ENCODE measurements at places on chromosomes 11 and 22.

DNA sequence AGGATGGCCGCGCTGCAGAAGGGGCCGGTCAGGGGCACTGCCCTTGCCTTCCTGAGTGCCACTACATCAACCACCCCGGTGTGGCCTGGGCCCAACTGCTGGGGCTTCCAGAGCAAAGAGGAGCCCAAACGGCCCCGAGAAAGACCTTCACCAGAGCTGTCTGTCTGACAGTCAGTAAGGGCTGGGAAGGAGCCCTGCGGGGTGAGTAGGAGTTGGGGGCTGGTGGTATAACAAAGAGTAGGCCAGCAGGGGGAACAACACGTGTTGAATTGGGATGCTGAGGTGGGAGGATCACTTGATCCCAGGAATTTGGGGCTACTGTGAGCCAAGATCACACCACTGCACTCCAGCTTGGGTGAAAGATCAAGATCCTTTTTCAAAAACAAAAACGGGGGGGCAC, 3.9 kb downstream of the GSTT4 start:
- DNase-seq, result no peak

GRCh38 chr22:26477341-26477731, 6.2 kb downstream of the HPS4 start:
- no peak for DNase-seq

- DNase-seq, result no peak
Observed at GRCh38 chr11:119975561-119976152, 162.3 kb downstream of the TRIM29 start.

DNA sequence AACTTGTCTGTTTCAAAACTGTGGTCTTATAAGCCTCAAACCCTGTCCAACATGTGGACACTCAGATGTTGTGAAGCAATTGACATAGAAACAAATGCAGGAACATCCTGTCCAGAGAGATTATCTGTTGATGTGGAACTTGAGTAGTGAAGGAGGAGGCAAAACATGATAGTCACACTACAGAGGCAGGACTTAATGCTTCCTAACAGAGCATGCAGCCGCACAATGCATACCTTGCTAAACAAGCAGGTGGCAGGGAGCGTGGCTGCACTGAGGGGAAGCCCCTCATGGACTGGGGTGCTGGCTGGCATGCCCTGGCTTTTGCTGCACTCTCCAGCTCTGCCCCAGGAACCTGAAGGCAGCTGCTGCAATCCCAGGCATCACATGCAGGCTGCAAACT, 5.3 kb downstream of the C22orf39 start:
- DNase-seq, result no peak

GRCh38 chr11:113488931-113489351, 13.7 kb upstream of the DRD2 start:
- no peak for DNase-seq

GRCh38 chr22:41821471-41822316, 11.2 kb upstream of the SREBF2 start:
- no peak for DNase-seq

- no peak for DNase-seq
Observed at GRCh38 chr11:92050305-92050704, 174.3 kb upstream of the FAT3 start.

DNA sequence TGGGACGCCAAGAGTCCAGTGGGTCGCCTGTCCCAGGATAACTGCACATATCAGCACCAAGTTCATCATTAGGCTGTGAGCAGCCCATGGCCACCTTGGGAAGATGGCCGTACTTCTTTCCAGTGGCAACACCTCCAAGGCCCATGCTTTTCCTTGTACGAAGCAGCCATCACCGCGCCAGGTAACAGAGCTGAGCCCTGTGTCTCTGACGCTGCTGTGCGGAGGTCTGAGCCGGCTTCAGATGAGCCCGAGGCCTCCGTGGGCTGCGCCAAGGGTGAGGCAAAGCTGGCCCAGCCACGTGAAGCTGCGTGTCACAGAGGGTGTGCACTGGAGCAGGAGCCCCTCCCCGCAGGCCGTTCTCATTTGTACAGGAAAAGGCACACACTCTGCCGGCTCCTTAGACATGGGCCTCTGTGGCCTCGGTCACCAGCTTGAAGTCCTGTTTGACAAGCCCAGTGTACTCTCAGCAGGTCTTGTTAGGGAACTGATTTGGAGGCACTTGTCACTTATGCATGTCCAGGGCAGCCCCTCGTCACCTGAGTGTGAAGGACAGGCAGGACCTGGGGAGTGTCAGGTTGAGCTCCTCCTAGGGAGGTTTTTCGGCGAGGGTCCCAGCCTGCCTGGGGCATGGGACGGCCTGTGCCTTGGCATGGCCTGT, 401.5 kb downstream of the TBC1D22A start:
- DNase-seq, result no peak

GRCh38 chr22:46534177-46534776, 3.1 kb downstream of the CELSR1 start:
- no peak for DNase-seq

GRCh38 chr22:20033045-20033706, 12.3 kb downstream of the TANGO2 start:
- no peak for DNase-seq

GRCh38 chr11:61061081-61061826, 41.0 kb upstream of the CD5 start:
- no peak for DNase-seq

- DNase-seq, result no peak
Observed at GRCh38 chr11:33690290-33691065, 10.1 kb downstream of the C11orf91 start.

DNA sequence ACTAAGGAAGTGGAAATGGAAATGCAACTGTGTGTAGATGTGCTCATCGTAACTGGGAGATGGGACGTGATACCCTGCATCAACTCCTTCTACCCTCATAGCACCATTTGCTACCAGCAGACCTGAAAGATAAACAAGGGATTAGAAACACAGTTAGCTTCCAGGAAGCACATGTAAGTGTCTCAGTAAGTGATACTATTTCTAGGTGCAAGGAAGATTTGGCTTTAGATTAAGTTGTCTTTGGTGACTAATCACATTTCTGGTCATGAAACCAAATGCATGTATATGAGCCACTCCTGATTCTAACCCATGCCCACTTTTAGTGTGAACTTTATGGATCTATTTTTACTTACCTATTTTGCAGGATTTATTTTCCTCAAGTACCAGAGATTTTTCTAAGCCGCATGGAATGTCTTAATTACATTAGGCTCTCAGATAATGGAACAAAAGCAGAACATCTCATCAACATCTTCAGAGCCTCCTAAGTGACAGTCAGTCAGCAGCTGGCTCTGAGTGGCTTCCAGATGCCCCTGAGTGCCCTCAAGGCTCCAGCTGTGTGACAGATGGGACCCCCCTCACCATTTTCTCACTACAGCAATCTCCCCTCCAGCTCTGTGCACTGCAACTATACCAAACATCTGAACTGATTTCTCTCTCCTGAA, 21.2 kb downstream of the SLC5A12 start:
- no peak for DNase-seq

GRCh38 chr11:102599642-102600261, 25.4 kb downstream of the MMP20 start:
- no peak for DNase-seq

- no peak for DNase-seq
Observed at GRCh38 chr22:46881373-46882118, 119.1 kb downstream of the TBC1D22A start.

- DNase-seq, result no peak
Observed at GRCh38 chr22:40157330-40157945, 20.3 kb upstream of the TNRC6B start.

- DNase-seq, result no peak
Observed at GRCh38 chr11:46947399-46948077, 11.0 kb downstream of the CSTPP1 start.

DNA sequence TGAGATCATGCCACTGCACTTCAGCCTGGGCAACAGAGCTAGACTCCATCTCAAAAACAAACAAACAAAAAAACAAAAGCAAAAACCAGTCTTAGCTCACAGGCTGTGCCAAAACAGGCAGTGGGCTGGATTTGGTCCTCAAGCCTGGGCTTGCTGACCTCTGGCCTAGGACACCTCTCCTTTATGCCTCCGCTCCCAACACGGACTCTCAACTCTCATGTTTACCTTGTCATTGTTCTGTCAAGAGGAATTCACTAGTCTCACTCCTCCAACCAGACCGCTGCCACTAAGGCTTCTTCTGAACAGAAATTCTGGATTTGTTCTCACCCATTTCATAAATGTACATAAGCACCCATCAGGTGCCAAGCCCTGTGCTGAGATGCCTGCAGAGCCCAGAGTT, 42.6 kb downstream of the FAM83F start:
- DNase-seq, result no peak

DNA sequence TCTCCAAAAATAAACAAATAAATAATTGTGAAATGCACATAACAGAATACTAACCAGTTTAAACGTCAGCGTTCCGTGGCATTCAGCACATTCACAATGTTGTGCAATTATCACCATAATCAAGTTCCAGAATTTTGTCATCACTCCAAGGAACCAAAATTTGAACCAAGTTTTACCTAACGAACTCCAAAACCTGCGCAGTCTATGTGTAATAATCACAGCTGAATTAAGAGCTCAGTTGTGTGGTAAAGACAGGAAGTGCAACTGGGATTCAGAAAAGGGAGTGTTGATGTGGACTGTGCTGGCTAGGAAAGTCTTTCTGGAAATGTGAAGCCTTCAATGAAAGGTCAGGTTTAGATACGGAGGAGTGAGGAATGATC, 5.4 kb upstream of the MCAM start:
- DNase-seq, result no peak

- DNase-seq, result no peak
Observed at GRCh38 chr11:119091178-119091577, 6.5 kb downstream of the HMBS start.

DNA sequence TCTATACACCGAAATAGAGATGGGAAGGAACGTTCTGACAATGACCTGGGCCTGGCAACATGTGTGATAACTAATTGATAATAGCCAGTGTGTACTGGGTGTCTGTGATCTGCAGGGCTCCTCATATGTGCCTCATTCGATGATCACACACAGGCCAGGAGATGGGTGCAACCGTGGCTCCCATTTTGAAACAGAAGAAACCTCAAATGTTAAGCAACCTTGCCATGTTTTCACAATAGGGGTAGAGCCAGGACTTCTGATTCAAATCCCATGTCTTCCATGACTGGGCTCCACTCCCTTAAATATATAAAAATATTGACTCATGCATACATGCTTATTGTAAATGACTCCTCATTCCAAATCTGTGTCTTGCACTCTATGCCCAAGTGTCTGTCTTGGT, 11.1 kb downstream of the APOL3 start:
- no peak for DNase-seq

- DNase-seq, result no peak
Observed at GRCh38 chr11:17543041-17543440, 1.2 kb downstream of the USH1C start.

- no peak for DNase-seq
Observed at GRCh38 chr11:123707606-123708205, 33.8 kb downstream of the ZNF202 start.

GRCh38 chr11:116255321-116255953, 517.4 kb downstream of the BUD13 start:
- DNase-seq, result no peak

DNA sequence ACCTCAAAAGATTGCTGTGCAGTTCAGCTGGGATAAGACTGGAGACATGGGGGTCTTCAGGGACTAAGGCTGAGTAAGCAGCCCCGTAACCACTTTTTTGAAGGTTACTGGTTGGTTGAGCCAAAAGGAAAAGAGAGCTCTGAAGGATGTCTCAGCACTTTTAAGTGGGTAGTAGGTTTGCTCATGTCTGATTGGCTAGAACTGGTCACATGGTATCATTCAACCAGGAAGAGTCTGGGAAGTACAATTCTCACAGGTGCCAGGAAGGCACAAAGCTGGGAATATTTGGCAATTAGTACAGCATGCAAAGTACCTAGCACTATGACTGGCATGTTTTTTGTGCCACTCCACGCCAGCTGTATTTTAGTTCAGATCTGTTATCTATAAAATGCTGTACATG, 58.1 kb downstream of the SNX19 start:
- no peak for DNase-seq

- DNase-seq, result no peak
Observed at GRCh38 chr22:38046070-38046748, 11.0 kb upstream of the PICK1 start.

DNA sequence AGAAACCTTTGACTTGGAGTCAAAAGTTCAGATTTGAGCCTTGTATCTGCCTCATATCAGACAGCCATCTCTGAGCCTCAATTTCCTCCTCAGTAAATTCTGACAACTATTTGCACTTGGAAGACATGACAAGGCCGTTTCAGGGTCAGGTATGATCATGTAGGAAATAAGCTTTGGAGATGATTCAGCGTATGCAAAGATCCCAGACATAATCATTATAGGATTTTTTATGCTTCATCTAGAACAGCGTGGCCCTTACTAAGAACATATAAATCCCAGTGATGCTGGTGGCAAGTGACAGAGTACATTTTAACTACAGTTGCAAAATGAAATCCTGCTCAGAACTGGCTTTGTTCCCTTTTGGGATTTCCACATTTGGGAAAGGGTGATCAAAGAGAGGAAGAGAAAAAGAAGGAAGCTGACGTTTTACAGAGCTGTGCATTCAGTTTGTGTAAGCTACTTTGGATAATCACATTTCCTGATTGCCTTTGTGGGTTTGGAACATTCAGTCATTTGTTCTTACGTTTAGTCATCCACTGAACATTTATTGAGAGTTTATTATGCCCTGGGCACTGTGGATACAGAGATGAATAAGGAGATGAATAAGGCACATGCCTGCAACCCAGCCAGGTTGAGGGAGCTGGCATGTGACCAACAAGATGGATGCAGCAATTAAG, 81.9 kb upstream of the HEPHL1 start:
- DNase-seq, result no peak

DNA sequence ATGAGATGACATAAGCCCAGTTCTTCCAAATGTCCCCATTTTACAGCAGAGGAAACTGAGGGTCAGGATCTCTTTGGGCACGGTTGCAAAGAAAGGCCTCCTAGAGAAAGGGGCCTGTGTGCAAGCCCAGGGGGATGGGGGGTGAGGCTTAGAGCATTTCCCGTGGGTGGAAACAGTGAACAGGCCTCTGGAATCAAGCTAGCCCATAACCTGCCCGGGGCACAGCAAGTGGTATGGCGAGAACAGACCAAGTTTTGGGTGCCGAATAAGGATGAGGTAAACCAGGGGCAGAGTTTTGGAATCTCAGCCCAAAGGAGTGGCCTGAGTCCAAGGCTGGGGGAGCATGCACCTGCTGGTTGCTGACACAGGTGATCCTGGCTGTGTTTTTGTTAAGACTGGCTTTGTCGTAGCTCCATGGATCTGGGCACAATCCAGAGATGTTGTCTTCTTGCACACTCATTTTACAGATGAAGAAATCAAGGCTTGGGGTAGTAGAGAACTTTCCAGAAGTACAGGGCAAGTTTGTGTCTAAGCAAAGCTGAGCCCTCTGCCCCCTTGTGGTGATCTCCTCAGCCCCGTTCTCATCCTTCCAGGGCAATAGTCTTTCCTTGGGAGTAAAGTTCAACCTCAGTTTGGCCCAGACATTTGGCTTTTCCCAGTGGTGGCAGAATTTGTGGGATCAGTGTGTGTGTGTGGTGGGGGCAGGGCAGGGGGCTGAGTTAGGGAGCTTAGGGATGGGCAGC, 53.5 kb upstream of the MYEOV start:
- DNase-seq, result no peak
